Stimulated activated CD8-positive, alpha-beta memory T cell treated with anti-CD3 and anti-CD28 coated beads, Interleukin-15, amount 100 ng/mL, for 1 hour (primary cell): ENCODE measurements at places on chromosomes 6 and 20.

DNA sequence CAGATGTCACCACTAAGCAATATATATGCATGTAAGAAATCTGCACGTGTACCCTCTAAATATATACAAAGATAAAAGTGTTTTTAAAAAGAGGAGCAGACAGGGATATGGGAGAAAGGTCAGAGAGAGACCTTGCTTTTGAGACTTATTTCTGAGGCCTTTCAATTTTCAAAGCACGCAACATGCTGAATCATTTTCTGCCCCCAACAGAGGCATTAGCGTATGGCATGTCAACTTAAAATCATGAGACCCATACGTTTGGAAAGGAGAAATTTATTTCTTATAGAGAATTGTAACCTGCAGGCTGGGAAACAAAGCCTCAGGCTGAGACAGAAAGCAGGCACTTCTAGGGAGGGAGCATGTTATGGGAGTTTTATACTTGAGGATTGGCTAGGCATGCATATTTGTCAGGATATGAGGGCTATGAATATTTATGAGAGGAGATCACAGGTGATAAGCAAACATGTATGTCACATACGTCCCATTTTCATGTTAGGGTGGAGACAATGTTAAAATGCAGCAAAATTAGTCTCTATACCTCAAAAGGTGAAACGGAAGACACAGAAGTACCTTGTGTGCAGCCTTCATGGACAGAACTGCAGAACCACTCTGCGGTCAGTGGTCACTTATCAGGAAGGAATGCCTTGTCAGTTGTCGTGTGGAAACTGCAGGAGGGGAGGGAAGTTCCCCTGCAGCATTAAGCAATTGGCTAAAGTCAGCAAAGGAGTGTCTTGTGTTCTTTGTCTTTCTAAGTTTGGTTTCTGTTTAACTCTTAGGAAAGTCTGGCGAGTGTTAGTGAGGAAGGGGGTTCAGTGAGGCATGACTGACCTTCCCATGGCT lies 6.3 kb upstream of the GABRR2 start:
- DNase-seq: no peak

DNA sequence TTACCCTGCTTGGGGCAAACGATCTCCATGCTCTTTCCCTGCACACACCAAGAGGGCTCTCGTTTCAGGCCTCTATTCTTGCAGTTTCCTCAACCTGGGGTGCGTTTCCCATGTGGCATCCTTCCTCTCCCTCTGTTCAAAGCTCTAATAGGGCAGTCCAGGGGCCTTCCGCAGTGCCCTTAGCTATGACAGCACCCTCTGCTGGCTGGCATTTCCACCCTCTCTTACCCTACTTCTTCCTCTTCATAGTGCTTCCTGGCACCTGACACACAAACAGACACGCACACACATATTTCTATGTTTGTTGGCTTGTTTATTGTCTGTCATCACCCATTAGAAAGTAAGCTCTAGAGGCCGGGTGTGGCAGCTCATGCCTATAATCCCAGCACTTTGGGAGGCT lies 294.0 kb downstream of the CLIC5 start:
- DNase-seq: no peak

DNA sequence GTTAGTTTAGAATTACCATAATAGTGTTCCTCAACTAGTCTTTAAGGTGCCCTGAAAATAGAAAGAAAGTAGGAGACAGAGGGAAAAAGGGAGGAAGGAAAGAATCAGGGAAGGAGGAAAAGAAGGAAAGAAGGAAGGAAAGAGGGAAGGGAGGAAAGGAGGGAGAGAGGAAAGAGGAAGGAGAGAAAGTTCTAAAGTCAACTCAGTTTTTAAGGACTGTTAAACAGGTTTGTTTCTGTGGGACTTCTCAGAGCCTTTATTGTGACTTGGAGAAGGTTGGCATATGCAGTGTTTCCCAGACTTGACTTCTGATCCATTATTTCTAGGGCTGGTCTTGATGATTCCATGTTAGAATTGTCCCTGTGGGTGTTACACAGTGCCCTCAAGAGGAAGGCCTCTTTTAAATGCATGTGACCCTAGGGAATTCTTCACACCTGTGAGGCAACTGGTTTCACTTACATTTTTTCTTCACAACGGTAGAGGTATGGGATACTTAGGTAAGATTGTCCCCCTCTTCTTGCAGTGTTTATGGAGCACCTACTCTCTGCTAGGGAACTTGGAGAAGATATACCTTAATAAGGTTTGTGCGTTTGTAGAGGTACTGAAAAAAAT lies 132.7 kb upstream of the GMDS start:
- DNase-seq: no peak

- no peak for DNase-seq
Observed at GRCh38 chr6:114541794-114542193, 199.0 kb upstream of the HS3ST5 start.

DNA sequence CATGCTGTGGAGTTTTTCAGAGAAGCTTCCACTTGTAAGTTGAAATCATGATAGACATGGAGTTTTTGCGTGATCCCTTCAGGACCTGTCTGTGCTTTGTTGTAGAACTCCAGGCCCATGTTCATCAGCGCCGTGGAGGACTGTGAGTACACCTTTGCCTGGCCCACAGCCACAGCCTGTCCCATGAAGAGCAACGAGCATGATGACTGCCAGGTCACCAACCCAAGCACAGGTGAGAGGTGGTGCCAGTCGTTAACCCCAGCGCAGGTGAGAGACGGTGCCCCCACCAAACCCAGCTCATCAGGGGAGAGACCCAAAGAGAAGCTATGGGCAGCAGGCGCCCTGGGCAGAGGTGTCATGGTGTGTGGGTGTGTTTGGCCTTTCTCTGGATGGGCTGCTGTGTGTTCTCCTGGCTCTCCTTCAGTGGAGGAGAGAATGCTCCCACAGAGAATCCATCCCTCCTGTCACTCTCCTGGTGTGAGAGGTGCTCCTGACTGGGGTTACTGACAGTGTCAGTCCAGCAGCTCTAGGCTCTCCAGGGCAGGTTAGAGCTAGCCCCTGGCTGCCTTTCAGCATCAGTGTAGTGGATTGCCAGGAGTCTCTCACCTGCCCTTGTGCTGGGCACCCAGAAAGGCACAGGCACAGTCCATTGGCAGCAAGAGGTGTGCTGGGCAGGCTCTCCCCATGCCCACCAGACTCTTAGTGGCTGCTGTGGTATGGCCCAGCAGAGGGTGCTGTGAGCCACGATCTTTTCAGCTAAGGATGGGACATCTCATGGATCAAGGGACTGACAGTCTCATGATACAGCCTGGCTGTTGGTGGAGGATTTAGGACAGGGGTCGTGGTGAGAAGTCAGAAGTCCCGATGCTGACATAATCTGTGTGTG lies 49.6 kb upstream of the SLC22A1 start:
- no peak for DNase-seq

DNA sequence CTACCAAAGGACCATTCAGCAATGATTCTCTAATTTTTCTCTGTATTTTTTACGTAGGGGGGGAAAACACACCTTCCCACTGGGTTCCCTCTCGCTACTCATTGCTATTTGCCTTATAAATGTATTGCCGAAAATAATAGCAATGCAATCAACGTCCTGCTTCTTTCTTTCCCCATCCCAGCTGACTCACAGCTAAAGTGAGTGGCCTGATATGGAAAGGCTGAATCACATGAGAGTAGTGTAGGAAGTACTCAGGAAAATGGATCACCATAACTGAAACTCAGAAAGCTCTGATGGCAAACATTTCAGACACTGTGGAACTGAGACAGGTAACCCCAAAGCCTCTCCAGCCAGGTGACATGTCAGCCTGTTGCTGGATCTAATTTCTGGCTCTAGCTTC lies 49.3 kb upstream of the SRPK1 start:
- DNase-seq: no peak

- no peak for DNase-seq
Observed at GRCh38 chr6:89350281-89350966, 2.1 kb downstream of the UBE2J1 start.

- no peak for DNase-seq
Observed at GRCh38 chr6:7561153-7561964, 19.9 kb downstream of the DSP start.

GRCh38 chr6:43807228-43808061 lies 37.4 kb downstream of the VEGFA start:
- no peak for DNase-seq

DNA sequence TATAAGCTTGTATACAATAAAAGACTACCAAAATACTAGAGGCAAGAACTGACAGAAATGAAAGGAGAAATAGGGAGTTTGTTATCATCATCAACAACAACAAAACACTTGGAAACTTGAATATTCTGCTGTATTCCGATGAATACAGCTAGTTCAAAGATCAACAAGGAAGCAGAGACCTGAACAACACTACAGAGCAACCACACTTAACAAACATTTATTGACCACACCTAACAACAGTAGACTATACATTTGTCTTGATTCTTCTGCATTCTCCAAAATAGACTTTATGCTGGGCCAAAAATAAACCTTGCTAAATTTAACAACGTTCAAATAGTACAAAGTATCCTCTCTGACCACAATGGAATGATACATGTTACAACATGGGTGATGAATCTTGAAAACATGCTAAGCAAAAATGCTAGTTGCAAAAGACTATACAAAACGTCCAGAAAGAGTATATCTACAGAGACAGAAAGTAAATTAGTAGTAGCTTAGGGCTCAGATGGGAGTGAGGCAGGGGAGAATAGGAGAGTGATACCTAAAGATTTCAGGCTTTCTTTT lies 39.1 kb upstream of the PAK5 start:
- DNase-seq: no peak

DNA sequence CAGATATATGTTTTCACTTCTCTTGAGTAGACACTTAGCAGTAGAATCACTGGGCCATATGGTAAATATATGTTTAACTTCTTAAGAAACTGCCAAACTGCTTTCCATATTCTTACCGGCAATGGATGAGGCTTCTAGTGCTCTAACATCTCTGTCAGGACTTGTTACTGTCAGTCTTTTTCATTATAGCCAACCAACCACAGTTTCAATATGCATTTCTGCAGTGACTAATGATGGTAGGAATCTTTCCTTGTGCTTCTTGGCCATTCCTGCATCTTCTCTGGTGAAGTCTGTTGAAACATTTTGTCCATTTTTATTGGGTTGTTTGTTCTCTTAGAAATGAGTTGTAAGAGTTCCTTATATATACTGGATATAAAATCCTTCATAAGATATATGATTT lies 66.0 kb upstream of the SYNDIG1 start:
- DNase-seq: no peak

GRCh38 chr6:34236131-34236442 lies 586 bp upstream of the HMGA1 start:
- no peak for DNase-seq

GRCh38 chr6:5764401-5764955 lies 242.2 kb downstream of the NRN1 start:
- no peak for DNase-seq

DNA sequence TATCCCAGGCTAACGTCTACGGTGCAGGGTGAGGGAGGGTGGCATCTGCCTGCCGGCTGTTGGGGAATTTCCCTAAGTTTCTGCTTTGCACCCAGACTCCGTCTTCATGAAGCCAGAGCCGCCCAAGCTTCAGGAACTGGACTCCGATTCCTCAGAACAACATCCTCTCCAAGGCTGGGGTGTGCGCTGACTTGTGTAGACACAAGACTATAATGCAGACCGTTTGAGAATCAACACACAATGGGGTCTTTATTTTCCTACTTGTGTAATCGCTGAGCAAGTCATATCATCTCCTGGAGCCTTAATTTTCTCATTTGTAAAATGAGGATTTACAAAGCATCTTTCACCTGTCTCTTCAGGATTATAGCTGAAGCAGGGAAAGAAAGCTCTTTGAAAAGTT lies 160.5 kb upstream of the AGPAT4 start:
- DNase-seq: no peak

GRCh38 chr20:4850960-4851359 lies 129.3 kb downstream of the PRND start:
- DNase-seq: no peak

DNA sequence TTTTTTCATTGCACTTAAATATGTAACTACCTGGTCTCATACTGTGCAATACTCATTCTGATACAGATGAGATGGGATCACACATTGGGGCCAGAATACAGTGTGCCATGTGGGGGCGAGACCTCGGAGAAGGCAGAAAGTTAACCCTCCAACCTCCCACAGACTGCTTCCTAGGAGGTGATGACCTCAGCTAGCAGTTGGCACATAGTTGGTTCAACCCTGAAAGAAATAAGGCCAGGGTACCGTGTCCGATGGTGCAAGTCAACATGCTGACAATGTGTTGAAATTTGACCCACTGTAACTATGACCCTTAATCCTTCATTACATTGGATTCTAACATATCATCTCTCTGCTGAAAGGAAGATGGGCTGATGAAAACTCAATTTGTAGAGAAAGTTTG lies 61.9 kb downstream of the GJA10 start:
- no peak for DNase-seq

DNA sequence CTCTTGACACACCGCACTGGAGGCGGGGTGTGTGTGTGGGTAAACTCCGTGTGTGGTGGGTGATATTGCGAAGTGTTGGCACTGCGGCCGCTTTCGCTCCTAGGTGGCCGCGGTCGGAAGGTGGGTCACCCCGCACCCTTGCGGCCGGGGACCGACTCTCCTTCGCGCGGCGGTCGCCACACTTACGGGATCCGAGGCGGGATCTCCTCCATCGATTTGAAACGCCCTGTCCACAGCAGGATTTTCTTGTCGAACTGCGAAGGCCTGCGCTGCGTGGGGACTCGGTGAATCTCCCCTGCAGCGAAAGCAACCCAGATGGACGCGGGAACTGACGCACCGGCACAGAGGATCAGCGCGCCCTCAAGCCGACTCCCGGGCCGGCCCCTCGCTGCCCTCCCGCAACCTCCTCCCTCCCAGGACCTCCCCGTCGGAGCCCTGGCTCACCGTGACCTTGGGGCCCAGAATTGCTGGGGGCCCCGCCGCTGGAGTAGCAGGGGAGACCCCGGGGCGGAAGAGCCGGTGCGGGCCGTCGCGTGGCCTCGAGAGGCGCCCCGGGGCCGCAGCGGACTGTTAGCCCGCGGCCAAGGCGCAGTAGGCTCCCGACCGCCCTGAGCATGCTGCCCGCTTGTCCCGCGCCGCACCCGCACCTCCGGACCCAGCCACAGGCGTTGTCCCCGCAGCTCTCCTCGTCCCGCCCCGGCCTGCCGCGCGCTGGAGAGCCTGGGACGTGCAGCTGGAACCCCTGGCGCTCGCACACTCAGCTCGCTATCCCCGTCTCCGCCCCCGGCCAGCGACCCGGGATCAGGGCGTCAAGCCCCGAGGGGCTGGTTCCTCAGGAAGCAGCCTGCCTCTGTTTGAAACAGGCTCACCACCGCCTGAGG lies at the start of gene FAM162B:
FAM162B (minus strand) TSS at position 759 of the 881 bp plus-strand sequence; CDS start at position 616, 143 bp downstream.
- DNase-seq: no peak

GRCh38 chr6:169345146-169345545 lies 91.5 kb upstream of the THBS2 start:
- DNase-seq: no peak

DNA sequence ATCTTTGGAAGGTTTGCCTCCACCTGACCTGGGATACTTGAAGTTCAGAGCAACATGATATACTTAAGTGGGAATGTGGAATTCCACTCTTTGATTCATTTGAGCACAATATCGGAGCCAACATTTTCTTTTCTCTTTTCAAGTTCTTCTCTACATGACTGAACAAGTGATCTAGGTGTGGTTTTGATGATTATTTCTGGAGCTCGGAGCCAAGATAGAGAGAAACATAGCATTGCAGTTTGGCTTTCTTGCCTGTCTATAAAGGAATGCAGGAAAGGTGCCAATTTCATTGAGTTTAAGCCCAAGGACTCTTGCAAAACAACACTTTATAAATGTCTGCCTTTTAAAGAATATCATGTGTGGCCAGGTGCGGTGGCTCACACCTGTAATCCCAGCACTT lies 124.2 kb upstream of the FAM83B start:
- DNase-seq: no peak

GRCh38 chr6:135118134-135118730 lies 62.9 kb upstream of the MYB start:
- DNase-seq: no peak
